ENCODE measurements at places on chromosomes 13 and 19.

DNA sequence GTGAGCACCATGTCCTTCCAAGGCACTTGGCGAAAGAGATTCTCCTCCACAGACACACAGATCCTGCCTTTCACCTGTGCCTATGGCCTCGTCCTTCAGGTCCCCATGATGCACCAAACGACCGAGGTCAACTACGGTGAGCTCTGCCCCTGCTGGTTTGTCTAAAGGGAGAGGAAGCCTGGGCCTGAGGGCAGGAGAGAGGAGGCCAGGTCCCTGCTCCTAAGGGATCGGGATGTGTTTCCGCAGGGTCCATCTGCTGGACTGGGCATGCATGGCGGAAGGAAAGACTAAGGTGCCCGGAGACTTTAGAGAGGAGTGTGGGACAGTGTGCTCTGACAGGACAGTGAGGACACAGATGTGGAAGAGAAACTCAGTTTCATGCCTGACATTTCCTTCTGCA is 7.6 kb downstream of the SERPINE3 start:
- no peak for DNase-seq

DNA sequence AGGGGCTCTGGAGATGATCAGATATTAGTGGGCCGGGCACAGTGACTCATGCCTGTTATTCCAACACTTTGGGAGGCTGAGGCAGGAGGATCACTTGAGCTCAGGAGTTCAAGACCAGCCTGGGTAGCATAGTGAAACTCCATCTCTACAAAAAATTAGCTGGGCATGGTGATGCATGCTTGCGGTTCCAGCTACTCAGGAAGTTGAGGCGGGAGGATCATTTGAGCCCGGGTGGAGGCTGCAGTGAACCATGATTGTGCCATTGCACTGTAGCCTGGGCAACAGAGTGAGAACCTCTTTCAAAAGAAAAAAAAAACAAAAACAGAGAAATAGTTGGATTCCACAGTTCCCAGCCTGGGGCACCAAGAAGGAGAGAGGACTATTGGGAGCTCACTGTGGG is 17.9 kb upstream of the SHFL start:
- DNase-seq = no peak

GRCh38 chr19:602391-603301 is 13.0 kb downstream of the HCN2 start:
- no peak for DNase-seq

- no peak for DNase-seq
Measured at GRCh38 chr13:61162106-61162505, 253.5 kb downstream of the PCDH20 start.

GRCh38 chr13:75927183-75927669 is 291.1 kb downstream of the LMO7 start:
- no peak for DNase-seq

DNA sequence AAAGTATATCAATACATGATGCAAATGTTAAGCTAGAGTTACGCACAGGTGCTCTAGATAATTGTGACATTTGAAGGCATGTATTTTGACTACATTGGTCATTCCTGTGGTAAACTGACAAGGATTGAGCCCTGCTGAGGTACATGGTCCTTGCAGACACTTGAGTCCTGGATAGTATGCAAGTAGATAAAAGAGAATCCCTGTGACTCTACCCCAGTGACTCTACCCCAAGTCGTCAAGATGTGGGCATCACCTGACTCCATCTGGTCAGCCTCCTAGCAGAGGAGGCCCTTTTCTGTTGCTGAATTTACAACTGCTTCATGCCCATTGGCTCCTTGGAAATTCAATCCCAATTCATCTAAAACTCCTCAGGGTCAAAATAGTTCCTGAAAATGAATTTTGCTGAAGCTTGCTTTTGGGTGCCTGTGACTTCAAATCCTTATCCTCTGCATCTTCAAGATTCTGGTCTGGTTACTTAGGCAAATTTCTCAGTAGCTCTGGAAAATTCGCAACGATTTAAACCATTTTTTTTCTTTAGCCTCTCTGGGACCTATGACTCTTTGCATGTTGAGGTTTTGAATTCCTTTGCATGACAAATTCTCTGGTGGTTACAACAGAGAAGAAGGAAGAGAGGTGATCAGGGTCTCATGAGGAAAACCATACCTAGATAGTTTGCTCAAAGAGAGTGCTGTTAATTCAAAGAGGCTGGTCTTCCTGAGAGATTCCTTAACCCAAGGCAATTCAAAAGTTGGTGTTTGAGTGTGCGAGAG is 422.1 kb downstream of the FGF9 start:
- no peak for DNase-seq

GRCh38 chr19:50830266-50831025 is 2.9 kb downstream of the KLK15 start:
- no peak for DNase-seq

GRCh38 chr13:27643334-27644132 is 21.8 kb downstream of the POLR1D start:
- no peak for DNase-seq

- no peak for DNase-seq
Measured at GRCh38 chr19:10553943-10554381, 10.3 kb downstream of the ATG4D start.

- DNase-seq = no peak
Measured at GRCh38 chr13:95174517-95174916, 126.7 kb downstream of the ABCC4 start.

GRCh38 chr19:17091758-17092333 is 16.3 kb downstream of the MYO9B start:
- DNase-seq = no peak

- no peak for DNase-seq
Measured at GRCh38 chr13:40508127-40508526, 158.3 kb downstream of the FOXO1 start.

- no peak for DNase-seq
Measured at GRCh38 chr13:98433654-98434053, 143.3 kb downstream of the STK24 start.

DNA sequence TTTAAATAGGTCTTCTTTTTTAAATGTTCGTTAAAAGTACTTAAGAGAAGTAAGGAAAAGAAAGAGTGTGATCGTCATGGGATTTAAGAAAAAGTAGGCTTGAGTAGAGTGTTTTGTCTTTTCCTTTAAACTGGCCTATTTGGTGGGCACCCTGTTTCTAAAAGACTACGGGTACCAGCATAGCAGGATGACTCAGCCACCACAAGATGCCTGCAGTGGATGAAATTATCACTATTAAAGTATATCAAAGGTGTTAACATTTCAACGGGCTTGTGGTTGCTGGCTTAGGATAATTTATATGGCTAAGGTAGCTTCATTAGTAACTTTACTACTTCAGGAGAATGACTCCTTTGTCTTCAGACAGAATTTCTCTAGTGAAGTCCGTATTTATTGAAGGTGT is 112.6 kb downstream of the STARD13 start:
- no peak for DNase-seq

- no peak for DNase-seq
Measured at GRCh38 chr13:60155978-60156377, 7.8 kb downstream of the DIAPH3 start.

DNA sequence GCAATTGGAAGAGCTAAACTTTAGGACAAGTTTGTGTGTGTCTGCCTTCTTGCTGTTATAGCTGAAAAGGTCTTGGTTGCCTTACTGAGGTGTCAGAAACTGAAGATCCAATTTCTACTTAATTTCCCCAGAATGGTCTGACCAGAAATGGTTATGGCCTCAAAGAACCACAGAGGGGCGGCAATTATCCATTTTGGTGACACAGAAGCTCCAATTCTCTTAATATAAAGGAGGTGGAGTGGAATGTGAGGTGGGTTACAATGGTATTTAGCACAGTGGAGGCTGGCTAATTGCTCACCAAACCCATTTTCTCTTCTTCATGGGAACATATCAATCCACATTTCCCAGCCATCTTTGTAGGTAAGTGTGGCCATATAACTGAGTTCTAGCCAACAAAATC is 1157.2 kb downstream of the OLFM4 start:
- no peak for DNase-seq

GRCh38 chr13:76708138-76708688 is 178.0 kb downstream of the KCTD12 start:
- no peak for DNase-seq

GRCh38 chr13:96850538-96851145 is 143.6 kb downstream of the OXGR1 start:
- DNase-seq = no peak

- no peak for DNase-seq
Measured at GRCh38 chr19:2494447-2495129, 18.7 kb downstream of the GADD45B start.

DNA sequence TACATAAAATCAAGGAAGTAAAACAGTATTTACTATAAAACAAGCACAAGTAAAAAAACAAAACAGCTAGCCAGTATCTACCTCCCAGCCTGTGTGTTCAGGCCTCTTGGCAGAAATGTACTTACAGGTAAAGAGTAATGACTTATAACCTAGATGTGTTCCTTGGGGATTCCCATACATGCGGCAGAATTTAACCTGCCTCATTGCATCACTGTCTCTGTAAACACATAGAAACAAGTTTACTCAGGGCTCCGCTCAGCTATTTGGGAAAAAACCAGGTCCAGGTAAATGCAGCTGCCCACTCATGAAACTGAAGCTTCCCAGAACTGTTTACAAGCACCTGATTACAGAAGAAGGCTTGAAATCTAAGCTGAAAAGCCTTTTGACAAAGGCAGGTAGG is 50.7 kb upstream of the SERP2 start:
- no peak for DNase-seq

GRCh38 chr13:48615049-48615448 is 38.7 kb upstream of the CYSLTR2 start:
- no peak for DNase-seq

- no peak for DNase-seq
Measured at GRCh38 chr13:92074658-92075057, 676.2 kb downstream of the GPC5 start.

DNA sequence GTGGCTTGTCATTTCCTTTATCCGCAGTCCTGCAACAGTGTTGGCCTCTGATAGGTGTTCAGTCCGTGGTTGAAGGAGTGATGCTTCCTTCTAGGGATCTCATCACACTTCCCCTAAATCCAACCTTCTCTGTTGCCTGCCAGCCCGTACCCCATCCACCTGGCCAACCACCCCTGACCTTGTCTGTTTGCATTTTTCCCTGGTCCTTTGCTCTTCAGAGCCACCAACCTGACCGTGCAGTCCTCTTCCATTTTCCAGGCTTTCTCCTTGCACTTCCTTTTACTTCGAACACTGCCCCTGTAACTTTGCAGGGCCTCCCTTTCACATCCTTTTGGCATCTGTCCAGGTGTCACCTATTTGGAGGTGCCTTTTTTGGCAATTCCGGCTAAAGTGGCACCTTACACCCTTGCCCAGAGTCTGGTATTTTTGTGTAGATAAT is 696 bp downstream of the ZNF460 start:
- DNase-seq = no peak

GRCh38 chr13:95920485-95920884 is 132.7 kb downstream of the UGGT2 start:
- no peak for DNase-seq

DNA sequence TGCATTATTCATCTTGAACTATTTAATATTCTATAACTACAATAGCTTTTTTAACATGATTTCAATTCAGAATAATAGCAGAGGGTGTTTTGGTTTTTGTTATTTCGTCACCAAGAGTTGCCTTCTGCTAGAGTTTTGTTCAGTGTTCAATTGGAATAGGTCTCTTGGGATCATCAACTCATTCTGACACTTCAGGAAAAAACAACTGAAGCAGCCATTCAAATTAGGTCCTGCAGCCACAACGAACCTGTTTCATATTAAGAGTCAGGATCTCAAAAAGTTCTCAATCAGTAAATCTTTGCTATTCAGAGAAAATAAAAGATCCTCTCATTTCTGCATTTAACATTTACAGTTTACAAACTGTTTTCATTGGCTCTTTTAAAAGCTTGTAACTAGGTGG is 2.4 kb upstream of the CHAMP1 start:
- no peak for DNase-seq

- DNase-seq = no peak
Measured at GRCh38 chr19:9836021-9836420, 903 bp downstream of the PIN1 start.

GRCh38 chr19:51607920-51608562 is 22.2 kb downstream of the SIGLEC5 start:
- DNase-seq = peak; percentile 50

DNA sequence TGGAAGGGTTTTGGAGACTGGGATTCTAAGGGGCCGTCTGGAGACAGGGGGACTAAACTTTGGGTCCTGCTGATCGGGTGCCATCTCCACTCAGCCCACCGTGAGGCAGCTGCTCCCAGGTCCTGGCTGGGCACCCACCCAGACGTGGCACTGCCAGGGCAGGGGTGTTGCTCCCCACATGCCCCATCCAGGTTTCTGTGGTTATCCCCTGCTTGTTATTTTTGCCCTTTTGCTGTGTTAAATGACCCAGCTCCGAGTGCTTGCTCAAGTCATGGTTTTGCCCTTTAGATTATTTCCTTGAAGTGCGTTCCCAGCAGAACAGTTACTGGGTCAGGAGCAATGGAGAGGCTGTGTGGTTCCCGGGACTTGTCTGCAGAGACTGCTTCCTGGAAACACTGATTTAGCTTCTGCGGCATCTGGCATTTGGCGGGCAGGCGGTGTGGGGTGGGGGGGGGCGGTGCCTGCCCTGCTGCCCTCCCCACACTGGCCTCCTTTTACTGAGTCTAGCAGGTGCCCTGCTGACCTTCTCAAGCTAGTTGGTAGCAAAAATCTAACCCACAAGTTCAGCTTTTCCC is 1.9 kb downstream of the RAB11B start:
- no peak for DNase-seq

DNA sequence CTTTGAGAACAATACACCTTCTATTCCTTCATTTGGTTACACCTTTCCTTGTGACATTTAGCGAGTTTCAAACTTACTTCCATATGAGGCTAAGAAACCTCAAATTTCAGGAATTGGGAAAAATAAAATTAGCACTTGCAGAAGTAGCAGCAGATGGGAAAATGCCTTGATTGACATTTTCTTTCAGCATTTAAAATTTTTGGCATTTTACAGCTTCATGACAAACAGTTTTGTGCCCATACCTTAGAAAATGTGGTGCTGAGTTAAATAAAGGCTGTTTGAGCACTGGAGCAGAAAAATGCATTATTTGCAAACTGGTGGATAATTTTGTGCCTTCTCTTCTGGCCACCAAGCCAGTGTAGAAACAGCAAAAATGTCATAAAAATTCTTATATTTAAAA is 95.4 kb downstream of the PCDH17 start:
- no peak for DNase-seq
